ENCODE measurements at places on chromosomes 2 and 18.

DNA sequence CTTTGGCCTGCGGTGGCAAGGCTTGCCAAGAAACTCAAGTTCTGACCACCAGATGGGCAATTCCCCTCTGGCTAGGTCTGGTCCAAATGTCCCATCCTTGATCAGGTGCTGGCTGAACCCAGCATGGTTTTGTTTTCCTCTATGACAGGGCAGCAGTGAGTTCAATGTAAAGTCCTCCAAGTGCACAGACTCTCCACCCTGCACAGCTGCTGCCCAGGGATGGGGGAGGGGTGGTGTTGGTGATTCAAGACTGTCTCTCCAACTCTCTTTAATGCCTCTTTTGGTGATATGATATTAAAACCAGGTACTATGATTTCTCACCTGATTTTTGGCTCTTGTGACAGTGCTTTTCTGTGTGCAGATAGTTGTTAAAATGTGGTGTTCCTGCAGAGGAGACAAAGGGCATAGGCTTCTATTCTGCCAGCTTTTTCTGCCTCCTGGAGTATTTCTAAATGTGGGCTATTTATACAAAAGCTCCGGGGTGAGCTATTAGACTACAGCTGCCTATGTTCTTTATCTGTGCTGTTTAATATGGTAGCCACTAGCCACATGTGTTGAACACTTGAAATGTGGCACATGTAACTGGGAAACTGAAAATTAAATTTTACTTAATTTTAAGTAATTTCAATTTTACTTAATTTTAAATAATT is 64.0 kb upstream of the STK39 start:
- peak; percentile 41 for DNase-seq

DNA sequence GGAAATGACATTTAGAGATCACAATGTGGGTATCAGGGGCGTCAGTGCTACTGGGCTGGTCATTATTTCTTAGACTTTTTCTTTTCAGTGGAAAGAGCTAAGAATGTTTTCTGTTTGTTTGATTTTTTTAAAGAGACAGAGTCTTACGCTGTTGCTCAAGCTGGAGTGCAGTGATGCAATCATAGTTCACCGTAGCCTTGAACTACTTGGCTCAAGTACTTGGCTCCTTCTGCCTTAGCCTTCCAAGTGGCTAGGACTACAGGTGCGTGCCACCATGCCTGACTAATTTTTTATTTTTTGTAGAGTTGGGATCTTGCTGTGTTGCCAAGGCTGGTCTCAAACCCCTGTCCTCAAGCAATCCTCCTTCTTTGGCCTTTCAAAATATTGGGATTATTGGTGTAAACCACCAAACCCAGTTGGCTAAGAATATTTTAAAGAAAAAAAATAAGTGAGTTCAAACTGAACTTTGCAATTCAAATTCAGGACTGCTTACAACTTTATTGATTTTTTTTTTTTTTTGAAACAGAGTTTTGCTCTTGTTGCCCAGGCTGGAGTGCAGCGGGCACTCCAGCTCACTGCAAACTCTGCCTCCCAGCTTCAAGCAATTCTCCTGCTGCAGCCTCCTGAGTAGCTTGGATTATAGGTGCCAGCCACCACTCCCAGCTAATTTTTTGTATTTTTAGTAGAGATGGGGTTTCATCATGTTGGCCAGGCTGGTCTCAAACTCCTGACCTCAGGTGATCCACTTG is 154.2 kb downstream of the MIB1 start:
- no peak for DNase-seq

DNA sequence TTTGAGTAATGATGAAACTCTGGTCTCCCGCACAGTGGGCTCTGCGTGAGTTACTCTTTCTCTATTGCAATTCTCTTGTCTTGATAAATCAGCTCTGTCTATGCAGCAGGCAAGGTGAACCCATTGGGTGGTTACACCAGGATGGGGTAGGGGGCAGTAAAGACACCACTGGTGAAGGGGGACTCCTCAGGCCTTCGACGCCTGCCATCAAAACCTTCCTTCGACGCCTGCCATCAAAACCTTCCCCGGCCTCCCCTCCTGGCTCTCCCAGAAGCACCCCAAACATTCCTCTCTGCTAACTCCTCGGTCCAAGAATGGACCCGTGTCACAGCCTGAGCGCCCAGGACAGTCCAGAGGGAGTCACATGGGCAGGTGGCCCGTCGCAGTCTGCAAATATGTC is 4.8 kb upstream of the STARD7 start:
- DNase-seq = no peak

DNA sequence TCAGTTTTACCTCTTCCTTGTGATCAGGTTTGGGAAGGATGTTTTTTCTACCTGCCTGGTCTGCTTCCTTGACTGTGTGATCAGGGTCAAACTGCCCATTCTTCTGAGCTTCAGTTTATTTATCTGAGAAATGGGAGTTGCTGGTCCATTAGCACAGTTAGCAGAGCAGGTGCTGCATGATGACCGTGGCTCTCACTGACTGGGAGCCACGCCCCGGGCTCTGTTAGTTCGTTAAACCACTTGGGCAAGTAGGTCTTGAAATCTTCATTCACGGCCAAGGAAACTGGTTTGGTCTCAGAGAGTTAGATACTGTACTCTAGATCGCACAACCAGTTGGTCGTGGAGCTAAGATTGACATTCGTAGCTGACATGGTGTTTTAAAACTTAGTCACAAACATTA is 41.7 kb downstream of the INPP5D start:
- DNase-seq = no peak

- no peak for DNase-seq
These were observed 122.9 kb upstream of the KLF7 start for GRCh38 chr2:207288628-207289027.

DNA sequence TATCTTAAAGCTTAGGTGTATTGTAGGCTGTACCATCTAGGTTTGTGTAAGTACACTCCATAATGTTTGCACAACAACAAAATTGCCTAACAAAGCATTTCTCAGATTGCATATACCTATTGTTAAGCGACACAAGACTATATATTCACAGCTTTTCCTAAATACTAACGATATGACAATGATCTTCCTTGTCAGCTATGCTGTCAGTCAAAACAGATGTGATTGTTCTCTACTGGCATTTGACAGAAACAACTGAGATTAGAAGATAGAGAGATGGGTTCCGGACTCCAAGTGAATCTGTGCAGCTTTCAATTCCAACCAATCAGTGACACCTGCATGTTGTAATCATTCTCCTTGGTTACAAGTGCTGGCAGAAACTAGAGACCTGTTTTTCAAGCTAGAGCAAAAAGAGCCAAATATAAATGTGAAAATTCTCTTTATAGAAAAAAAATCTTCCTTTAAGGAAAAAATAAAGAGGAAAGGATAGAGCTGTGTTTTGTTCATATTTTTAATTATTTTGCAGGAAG is 1232.3 kb upstream of the SLC39A10 start:
- no peak for DNase-seq

DNA sequence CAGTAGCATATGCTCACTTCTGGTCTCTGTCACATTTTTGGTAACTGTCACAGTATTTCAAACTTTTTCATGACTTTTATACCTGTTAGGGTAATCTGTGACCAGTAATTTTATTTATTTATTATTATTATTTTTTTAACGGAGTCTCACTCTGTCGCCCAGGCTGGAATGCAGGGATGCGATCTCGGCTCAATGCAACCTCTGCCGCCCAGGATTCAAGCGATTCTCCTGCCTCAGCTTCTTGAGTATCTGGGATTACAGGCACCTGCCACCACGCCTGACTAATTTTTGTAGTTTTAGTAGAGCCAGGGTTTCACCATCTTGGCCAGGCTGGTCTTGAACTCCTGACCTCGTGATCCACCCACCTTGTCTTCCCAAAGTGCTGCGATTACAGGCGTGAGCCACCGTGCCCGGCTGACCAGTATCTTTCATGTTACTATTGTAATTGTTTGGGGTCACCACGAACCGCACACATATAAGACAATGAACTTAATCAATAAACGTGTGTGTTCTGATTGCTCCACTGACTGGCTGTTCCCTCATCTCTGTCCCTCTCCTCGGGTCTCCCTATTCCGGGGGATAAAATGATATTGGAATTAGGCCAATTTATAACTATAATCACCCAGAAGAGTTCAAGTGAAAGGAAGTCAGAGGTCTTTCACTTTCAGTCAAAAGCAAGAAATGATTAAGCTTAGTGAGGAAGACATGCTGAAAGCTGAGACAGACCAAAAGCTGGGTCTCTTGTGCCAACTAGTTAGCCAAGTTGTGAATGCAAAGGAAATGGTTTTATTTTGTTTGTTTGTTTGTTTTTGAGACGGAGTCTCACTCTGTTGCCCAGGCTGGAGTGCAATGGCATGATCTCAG is 22.9 kb downstream of the TGIF1 start:
- no peak for DNase-seq

DNA sequence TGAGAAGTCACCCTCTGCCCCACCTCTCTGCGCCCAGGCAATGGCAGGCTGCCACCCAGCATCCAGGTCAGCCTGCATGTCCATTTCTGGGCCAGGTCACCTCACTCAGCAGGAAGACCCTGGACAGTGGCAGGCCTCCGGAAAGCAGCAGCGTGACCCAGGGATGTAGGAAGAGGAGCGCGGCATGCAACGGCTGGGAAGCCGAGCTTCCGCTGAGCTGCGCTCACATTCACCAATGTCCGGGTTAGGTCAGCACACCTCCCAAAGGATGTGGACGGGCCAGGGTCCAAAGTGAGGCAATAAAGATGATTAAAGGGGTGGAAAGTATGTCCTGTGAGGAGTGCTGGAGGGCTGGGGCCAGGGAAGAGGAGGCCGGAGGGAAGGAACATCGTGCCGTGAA is 174.5 kb downstream of the CTIF start:
- DNase-seq = no peak

GRCh38 chr2:47675196-47675825 is 107.6 kb upstream of the MSH6 start:
- DNase-seq = no peak

- no peak for DNase-seq
These were observed 16.9 kb upstream of the HNRNPLL start for GRCh38 chr2:38619458-38620164.

GRCh38 chr2:152506843-152507242 is 171.9 kb downstream of the FMNL2 start:
- no peak for DNase-seq

Data from SHP77 treated with DMSO at 0.1 percent for 48 hours (cell line).